ENCODE measurements at places on chromosomes 12 and 14.

DNA sequence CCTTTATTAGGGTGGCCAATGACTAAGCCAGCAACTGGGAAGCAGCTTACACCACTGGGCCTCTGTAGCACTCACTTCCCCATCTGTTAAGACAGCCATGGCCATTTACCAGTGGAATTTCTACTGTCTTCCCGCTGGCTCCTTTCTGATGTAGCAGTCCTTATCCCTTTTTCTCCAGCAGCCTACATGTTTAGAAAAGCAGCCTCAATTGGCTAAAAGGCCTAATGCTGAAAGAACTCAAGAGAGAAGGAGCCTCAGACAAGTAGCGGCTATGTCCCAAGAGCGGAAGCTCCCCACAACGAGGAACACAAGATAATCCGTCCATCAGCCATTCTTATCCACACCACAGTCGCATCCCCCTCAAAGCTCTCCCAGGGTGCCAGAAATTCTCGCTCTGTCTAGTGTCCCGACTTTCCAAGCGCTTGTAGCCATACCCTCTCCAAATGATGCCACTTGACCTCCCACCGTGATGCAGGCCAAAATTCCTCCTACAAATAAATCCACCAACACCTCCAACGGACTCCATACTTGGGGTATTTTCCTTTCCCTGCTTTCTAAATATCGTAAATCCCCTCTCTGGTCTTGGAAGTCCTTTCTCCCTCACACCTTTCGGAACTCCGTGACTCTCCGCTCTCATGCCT, 624 bp downstream of the M6PR start:
- peak; percentile 57 for DNase-seq

GRCh38 chr14:54603362-54603761, 36.4 kb downstream of the SAMD4A start:
- peak; percentile 30 for DNase-seq

DNA sequence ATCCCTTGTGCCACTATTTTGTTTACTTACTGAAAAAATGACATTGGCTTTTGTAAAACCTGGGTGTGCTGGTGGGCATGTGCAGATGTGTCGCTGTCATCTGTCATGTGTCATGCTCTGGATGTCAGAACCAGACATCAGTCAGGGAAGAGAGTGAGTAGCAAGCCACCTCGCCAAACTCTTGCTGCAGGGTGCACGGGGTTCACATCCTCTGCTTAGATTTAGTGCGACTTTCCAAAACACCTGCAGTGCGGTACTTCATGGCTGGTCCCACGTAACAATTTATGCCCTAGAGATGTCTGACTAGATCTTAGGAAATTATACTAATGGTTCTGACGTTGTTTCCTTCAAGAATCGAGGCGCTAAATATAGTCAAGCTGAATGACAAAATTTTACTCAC, 106.7 kb downstream of the CRADD start:
- DNase-seq, result no peak

DNA sequence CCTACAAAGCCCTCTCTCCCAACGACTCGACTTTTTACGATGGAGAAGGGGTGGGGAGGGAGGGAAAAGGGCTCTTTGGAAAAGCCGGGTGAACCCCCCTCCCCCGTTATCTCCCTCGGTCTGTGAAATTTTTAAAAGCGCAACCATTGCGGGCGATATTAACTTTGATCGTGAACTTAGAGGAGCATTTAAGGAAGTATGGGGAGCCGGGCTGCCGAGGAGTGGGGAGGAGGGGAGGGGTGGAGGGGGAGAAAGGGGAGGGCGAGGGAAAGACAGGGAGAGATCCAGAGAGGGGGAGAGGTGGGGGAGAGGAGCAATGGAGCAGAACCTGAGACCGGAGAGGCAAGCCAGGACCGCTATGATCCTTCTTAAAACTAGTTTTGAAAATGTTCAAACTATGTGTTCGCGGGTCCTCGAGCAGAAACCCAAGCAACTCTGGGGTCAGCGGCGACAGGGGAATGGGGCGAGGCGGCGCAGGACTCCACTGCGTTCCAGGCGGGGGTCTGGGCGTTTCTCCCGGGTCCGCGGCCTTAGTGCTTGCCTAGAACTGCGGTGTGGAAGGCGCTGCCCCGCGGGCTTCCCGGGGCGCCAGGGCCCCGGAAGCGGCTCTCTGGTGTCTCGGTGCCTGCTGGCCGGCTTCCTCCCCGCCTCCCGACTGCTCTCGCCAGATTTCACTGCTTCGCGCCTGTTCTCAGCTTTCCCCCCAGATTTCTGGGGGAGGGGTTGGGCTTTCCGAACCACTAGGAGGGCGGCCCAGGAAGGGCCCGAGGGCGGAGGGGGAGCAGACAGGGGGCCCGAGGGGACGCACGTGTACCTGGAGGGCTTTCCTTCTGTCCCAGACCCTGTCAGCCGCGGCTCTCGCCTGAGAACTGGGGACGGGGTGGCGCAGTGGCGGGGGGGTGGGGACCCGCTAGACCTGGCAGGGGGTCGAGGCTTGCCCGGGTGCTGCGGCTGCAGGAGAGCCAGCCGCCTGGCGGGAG, at the start of gene HOTAIR:
HOTAIR (minus strand) TSS at position 871 of the 980 bp plus-strand sequence.
- peak; percentile 83 for DNase-seq

GRCh38 chr14:34593740-34594375, 36.1 kb downstream of the SNX6 start:
- DNase-seq, result no peak

DNA sequence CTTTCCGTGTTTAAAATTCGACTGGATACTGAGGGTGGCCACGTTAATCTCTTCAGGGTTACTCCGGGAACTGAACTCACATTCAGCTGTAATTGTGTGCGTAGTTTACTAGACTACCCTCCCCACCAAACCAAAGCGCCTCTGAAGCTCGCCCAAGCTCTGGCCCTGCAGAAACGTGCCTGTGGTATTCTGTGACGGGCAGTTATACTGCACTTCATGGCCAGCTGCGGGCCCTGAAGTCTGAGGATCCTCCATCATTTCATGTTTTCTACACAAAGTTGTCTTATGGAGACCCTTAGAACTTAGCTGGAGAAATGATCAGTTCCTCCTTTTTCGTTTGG, 688 bp downstream of the ZNF26 start:
- DNase-seq, result peak; percentile 25

- no peak for DNase-seq
Observed at GRCh38 chr14:51333901-51334521, 94.0 kb downstream of the TMX1 start.

GRCh38 chr12:117234441-117234840, 44.2 kb upstream of the FBXO21 start:
- DNase-seq, result no peak

- DNase-seq, result peak; percentile 53
Observed at GRCh38 chr12:123227581-123228258, 5.2 kb downstream of the MPHOSPH9 start.

DNA sequence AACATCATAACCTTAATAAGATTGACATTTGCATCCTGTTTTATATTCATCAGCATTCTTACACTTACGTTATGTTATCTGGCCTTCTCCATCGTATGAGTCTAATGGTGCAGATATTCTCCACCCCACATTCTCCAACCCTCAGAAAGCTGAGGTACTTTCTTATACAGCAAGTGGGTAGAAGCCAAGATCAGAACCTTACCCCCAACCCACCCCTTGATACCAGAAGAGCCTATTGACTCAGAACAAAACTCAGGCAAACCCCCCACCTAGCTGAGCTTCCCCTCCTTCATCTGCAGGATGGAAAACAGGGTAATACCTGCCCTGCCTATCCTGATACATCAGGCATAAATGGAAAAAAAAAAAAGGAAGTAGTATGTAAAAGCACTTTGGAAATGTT, 77.6 kb downstream of the DPF3 start:
- DNase-seq, result no peak

DNA sequence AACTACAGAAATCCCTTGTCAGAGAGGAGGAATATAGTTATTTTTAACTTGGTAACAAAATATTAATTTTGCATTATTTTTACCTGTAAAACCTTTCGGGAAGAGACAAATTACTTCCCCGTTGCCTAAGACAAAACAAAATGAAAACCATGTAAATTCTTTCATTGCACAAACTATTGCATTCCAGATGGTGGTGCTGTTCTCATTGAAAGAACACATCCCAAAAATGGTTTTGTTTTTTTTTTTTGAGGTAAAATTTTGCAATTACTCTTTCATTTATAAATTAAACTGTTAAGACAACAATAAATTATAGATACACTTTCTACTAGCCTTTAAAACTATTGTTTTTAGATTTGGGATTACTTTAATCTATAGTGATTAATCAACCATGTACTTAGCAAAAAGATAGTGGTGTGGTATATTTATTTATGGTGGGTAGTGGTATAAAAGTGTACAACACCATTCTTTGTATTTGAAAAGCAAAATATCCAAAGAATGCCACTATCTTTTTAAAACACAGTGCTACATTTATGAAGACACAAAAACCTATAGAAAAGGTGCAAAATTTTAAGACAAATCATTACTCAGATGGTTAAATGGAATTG, 115.5 kb downstream of the SLC38A1 start:
- DNase-seq, result peak; percentile 55

- DNase-seq, result no peak
Observed at GRCh38 chr12:128444598-128444997, 177.6 kb downstream of the TMEM132C start.

GRCh38 chr14:38971258-38971921, 131.6 kb downstream of the SEC23A start:
- DNase-seq, result no peak

- DNase-seq, result no peak
Observed at GRCh38 chr12:131720921-131721320, 10.0 kb downstream of the SFSWAP start.

GRCh38 chr12:6784761-6785160, 4.6 kb upstream of the CD4 start:
- DNase-seq, result no peak

- DNase-seq, result no peak
Observed at GRCh38 chr14:66842911-66843512, 335.1 kb downstream of the GPHN start.

GRCh38 chr12:3317841-3318501, 173.0 kb upstream of the PRMT8 start:
- no peak for DNase-seq

DNA sequence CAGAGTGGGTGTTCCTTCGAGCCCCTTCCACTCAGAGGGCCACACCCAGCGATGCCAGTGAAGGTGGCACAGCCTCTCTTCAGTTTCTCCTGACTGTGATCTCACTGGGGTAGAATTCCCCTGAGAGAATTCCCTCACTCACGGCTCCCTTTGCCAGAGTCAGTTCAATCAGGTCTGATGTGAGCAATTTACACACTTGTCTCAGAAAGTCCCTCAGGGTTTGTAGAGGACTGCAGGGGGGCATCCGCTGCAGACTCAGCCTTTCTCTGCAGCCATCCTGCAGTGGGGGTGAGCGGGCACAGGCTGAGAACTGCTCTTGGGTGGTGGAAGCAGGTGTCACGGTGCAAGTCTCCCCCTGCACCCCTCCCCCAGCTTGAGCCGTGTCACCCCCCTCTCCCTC, 205.4 kb upstream of the PRMT8 start:
- peak; percentile 78 for DNase-seq

- DNase-seq, result peak; percentile 71
Observed at GRCh38 chr14:63045612-63046320, 508 bp upstream of the KCNH5 start.

Measured in A673 (cell line).